ENCODE measurements at places on chromosomes 12 and 14. TPM values are rescaled to one million over a fixed set of nuclear protein-coding genes. Genes with fewer than 3 reads are reported as not detected.

- H3K4me3 ChIP-seq, result no peak overlapping the region
- no peaks in the 10 kb centered on the region for H3K4me1 ChIP-seq
These were observed 153.9 kb upstream of the RMST start for GRCh38 chr12:97308576-97309198.

The CNTN1 gene
- 0.90 TPM for total RNA-seq

- H3K27me3 ChIP-seq, result no peaks in the 10 kb centered on the region
- H3K4me3 ChIP-seq, result no peak overlapping the region
- no peak for DNase-seq
- H3K4me1 ChIP-seq, result peaks cover 10% of the 10 kb centered on the region
- H3K27ac ChIP-seq, result no peak overlapping the region
- H3K36me3 ChIP-seq, result no peaks in the 10 kb centered on the region
These were observed 572.6 kb upstream of the MDGA2 start for GRCh38 chr14:48247977-48248376.

- no peaks in the 10 kb centered on the region for H3K27me3 ChIP-seq
- H3K4me3 ChIP-seq, result no peak overlapping the region
- H3K4me1 ChIP-seq, result peaks cover 13% of the 10 kb centered on the region
- H3K36me3 ChIP-seq, result no peaks in the 10 kb centered on the region
- no peak for DNase-seq
- H3K27ac ChIP-seq, result peak overlapping the region; percentile 61
These were observed 36.0 kb downstream of the FMNL3 start for GRCh38 chr12:49671031-49671765.

The AHNAK2 gene
- total RNA-seq, result 0.59 TPM

- no peaks in the 10 kb centered on the region for H3K4me1 ChIP-seq
- no peaks in the 10 kb centered on the region for H3K27me3 ChIP-seq
- no peaks in the 10 kb centered on the region for H3K36me3 ChIP-seq
- H3K27ac ChIP-seq, result no peak overlapping the region
- no peak overlapping the region for H3K4me3 ChIP-seq
These were observed 239.7 kb downstream of the TRHDE start for GRCh38 chr12:72511906-72512305.

Measured in A673 (cell line).